NCI-H2227 treated with DMSO at 0.1 percent for 48 hours (cell line): ENCODE measurements at places on chromosomes 4 and X.

DNA sequence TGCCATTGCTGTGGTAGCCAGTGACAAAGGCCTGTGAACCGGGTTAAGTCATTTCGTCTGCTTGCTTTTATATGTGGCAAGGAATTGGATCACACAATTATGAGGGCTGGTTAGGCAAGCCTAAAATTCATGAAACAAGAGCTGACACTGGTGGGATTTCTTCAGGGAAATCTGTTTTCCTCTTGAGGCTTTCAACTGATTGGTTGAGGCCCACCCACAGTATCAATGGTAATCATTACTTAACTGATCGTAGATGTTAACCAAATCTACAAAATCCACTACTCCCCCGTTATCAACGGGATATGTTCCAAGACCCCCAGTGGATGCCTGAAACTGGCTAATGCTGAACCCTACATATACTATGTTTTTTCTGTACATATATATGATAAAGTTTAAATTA is 13.0 kb downstream of the RBMX2 start:
- no peak for DNase-seq

DNA sequence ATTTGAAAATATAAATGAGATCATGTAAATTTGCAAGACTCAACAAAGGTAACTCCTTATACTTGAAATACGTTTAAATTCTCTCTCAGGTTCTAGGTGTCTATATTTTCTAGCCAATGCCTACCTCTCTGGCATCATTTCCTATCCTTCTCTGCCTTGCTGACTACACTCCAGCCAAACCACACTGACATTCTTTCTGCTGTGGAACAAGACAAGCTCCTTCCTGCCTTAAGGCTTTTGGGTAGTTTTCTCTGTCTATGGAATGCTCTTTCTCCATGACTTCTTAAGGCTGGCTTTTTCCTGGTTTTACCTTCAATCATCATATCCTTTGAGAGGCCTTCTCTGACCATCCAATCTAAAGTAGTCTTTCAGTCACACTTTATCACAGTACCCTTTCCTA is 201.0 kb downstream of the SPRY1 start:
- no peak for DNase-seq

GRCh38 chr4:53477038-53477565 is 99.7 kb downstream of the FIP1L1 start:
- no peak for DNase-seq

DNA sequence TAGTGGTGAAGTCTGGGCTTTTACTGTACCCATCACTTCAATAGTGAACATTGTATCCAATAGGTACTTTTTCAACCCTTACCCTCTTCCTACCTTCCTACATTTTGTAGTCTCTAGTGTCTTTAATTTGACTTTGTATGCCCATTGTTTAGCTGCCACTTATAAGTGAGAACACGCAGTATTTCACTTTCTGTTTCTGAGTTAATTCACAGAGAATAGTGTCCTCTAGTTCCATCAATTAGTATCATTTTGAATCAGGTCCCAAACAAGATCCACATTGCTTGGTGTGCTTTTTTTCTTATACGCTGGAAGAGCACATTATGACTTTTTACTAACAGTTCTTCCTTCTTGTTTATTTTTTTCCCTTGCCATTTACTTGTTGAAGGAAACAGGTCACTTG is 176.0 kb upstream of the WDFY3 start:
- no peak for DNase-seq
